ENCODE measurements at places on chromosomes 3 and 15.

DNA sequence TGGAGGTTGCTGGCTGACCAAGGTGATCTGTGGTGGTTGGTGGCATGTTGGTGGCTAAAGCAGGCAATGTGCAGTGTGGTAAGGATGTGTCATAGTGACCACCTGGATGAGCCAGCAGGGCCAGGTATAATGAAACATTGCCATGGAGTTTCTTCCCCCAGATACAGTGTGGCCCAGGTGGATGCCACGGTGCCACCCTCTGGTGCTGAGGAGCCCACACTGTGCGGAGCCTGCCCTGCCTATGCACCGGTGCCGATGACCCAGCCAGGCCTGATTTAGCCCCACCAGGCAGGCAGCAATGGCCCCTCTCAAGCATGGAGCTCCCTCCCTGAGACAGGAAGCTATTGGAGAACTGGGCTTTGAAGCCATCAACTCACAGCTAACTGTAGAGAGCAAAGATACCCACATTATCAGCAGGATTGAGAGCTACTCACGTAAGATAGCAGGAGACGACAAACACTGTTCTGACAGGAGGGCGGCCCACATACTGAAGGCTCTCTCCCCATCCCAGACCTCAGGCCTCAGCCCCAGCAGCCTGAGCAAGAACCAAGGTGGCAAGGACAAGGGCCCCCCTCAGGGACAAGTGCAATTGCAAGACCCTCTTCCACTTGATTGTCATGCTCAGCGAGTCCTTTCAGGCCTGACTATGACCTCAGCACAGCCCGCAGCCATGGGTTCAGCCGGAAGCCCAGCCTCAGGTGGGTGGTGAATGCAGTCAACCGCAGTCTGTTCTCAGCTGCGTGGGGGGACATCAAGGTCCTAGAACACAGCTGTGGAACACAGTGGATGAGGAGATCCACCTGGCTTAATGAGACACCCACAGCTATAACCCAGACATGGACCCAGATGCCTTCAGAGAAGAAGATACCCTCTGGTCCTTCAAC, 82.8 kb upstream of the CDV3 start:
- DNase-seq, result no peak

DNA sequence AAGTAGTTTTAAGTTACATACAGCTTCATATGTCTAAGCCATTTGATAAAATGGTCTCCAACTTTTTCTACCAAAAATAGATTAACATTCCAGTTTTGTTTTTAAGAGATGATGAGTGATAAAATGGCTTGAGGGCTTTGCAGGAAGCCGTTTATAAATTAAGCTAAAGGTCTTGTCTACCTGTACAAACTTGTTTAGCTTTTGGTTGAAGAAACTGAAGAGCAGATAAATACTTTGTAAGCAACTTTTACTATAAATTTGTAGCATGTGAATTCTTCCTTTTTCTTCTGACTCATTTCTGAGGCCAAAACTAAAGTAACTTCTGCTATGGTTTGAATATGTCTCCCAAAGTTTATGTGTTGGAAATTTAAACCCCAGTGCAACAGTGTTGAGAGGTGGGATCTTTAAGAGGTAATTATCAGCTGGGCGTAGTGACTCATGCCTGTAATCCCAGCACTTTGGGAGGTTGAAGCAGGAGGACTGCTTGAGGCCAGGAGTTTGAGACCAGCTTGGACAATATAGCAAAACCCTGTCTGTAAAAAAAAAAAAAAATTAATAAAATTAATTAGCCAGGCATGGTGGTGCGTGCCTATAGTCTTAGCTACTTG, 8.2 kb upstream of the NEDD4 start:
- no peak for DNase-seq

GRCh38 chr3:171729452-171730334, 80.6 kb downstream of the PLD1 start:
- DNase-seq, result no peak

GRCh38 chr3:39323494-39323893, 6.0 kb upstream of the CCR8 start:
- no peak for DNase-seq

GRCh38 chr15:52503788-52504496, 24.7 kb downstream of the MYO5A start:
- no peak for DNase-seq

- no peak for DNase-seq
Measured at GRCh38 chr15:42858999-42859789, 61.4 kb downstream of the TTBK2 start.

GRCh38 chr15:42057799-42058646, 36.3 kb downstream of the PLA2G4D start:
- DNase-seq, result no peak

DNA sequence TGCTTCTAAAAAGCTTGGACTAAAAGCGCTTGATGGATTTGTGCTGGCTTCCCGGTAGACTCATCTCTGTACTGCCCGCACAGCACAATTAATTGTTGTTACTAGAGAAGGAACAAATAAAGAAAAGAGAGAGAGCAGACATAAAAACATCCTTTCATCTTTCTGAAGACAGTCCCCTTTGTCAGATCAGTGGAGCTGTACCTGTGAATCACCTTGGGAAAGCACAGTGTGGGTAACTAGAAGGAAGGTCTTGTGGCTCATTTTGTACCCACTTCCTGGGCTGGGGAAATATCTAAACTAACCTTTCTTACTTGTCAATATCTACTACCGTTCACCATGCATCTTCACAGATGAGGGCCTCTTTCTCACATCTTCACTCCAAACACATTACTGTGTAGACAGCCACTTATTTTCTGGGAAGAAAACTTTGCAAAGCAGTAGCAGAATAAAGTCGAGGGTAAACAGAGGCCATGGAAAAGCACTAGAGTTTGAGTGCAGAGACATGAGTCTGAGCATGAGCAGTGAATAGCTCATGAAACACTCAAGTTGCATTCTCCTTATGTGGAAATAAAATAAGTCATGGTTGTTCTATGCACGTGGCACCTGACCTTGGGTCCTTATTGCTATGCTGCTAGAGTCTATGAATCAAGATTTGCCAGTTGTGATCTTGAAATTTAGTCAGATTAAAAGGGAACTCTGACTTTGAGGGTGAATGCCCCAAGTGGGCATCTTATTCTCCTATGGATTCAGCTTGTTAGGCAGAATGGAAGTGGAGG, 169.3 kb downstream of the LPP start:
- DNase-seq, result no peak

All from AG09319 (cell line).